Kasumi-1 (cell line): ENCODE measurements at places on chromosomes 3 and 15.

- no peak for DNase-seq
Measured at GRCh38 chr3:65412588-65412987, 626.1 kb downstream of the MAGI1 start.

DNA sequence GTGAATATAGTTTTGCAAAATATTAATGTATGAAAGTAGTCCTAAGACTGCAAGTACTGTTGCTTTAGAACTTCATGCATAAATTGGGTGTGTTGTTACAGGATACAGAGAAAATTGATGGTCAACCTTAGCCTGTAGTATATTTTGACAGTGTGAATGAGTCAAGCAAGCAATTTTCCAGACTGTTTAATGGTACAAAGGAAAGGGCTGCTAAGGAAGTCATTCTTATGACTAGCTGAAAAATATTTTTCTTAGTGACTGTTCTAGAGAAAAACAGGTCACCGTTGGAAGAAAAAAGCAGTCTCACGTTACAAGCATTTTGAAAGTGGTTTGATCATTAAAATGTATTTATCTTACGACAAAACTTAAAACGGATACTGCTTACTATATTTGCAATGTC, 49.2 kb downstream of the MBNL1 start:
- DNase-seq = no peak

- DNase-seq = peak; percentile 73
Measured at GRCh38 chr3:81789691-81790090, 28.2 kb upstream of the GBE1 start.

DNA sequence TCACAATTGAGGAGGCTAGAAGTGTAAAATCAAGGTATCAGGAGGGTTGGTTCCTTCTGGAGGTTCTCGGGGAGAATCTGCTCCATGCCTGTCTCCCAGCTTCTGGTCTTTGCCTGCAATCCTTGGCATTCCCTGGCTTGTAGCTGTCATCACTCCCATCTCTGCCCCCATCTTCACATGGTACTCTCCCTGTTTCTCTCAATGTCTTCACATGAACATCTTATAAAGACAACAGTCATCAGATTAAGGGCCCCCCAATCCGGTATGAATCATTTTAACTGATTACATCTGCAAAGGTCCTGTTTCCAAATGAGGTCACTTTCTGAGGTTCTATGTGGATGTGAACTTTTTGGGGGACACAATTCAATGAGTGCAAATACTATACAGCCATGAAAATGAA, 113.0 kb upstream of the GALNT15 start:
- DNase-seq = no peak

- DNase-seq = no peak
Measured at GRCh38 chr3:16789344-16790120, 95.2 kb upstream of the PLCL2 start.

DNA sequence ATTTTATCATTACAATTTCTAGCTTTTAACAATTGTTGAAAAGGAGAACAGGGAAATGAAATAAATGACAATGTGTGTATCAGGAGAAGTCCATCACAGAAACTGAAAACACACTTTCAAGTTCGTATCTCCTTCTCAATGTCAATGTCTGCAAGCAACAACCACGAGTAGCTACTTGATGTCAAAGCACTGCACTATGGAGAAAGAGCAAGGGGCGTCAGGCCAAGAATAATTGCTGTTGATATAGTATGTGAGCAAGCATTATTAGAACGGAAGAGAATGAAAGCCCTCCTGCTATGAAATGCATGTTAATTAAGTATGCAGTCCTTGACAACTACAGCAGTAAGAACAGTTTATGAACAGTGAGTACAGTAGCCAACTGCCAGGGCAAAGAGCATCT, 1250.1 kb downstream of the ZPLD1 start:
- DNase-seq = no peak

DNA sequence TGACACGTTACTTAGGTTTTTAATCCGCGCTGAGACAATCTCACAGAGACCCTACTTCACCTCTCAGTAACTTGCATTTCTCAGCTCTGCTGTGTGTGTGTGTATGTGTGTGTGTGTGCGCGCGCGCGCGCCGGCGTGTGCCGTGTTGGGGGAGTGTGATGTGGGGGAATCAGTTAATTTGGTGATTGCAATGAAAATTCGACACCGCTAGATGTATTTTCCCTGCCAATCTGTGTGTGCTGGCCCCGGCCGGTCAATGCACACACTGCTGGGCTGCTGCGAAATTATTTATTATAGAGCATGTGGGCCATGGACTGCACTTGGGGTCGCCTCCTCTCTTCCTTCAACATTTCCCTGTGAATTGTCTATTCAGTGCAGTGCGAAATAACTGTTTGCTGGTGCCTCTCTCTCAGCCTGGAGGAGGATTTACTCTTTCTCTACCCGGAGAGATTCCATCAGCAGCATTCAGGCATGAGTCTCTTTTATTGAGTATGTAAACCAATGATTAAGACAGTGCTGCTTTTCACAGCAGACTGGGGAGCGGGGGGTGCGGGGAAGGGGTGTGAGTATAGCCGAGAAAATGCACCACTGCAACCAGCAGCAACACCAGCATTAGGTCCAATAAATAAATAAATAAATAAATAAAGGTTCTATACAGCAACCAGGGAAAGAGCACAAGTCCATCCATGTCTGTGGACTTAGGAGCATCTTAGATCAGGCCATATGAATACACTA, 2.9 kb downstream of the CADM2 start:
- no peak for DNase-seq

- DNase-seq = no peak
Measured at GRCh38 chr3:36444909-36445308, 64.6 kb downstream of the STAC start.
